Caudate nucleus (tissue), 63 donors: ENCODE measurements at places on chromosomes 1 and 21.

DNA sequence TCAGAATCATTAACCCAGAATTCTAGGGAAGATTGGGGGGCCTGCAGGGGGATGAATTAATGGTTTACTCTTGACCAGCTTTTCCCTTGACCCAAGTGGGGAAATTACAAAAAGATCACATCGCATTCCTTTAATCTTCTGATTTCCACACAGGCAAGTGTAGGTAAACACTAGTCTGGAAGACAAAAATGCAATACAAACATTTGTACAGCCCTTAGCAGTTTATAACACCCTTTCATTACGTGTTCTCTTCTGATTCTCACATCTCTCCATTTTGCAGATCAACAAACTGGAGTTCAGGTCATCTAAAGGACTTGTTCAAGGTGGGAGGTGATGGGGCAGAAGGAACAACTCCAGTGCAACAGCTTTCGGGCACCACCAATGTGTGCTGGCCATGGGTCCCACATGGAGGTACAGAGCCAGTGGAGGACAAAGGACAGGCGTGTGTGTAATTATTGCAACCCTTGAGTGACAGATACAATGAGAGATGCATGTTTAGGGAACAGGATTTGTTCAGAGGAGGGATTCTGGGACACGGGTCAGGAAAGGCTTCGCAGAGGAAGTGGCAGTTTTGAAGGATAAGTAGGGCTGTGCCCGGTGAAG is 20.4 kb downstream of the ATF3 start:
- DNase-seq, result no peak

- no peak for DNase-seq
Observed at GRCh38 chr1:44415013-44415412, 10.0 kb downstream of the RNF220 start.

- no peak for DNase-seq
Observed at GRCh38 chr1:47249755-47250154, 17.7 kb upstream of the TAL1 start.

- no peak for DNase-seq
Observed at GRCh38 chr1:154520333-154520732, 18.1 kb upstream of the SHE start.

DNA sequence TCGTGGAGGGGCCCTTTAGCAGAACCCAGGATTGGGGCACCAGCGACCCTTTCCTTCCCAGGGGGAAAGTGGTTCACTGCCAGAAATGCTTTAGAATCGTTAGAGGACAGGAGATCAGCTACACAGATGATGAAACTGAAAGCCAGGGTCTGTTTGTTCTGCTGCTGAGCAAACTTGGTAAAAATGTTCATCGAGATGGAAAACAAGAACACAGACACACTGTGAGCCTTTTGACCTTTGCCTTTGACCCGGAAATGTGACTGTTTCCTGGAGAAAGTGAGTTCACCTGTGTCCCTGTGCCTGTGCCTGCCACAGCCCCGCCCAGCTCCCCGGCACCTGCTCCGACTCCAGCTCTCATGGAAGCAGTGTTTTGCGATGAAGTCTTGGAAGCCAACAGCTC is 234.3 kb downstream of the CAMTA1 start:
- no peak for DNase-seq

- no peak for DNase-seq
Observed at GRCh38 chr1:166167572-166167925, 748 bp upstream of the FAM78B start.

GRCh38 chr1:15633756-15634420 is 16.6 kb downstream of the DDI2 start:
- DNase-seq, result no peak

DNA sequence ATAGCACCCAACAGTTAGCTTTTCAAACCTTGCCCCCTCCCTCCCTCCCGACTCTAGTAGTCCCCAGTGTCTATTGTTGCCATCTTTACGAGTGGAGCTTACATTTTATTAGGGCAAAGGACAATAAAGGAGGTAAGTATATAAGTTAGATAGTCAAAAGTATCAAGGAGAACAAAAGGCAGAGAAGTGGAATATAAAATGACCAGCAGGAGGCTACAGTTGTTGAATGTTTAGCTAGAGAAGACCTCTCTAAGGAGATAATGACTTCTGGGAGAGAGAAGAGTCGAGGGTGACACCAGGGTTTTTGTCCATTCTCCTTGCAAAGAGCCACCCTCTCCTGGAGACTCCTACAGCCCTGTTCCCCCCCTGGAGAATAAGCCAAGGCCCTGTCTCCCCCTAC is 48.7 kb downstream of the SYT6 start:
- DNase-seq, result no peak

DNA sequence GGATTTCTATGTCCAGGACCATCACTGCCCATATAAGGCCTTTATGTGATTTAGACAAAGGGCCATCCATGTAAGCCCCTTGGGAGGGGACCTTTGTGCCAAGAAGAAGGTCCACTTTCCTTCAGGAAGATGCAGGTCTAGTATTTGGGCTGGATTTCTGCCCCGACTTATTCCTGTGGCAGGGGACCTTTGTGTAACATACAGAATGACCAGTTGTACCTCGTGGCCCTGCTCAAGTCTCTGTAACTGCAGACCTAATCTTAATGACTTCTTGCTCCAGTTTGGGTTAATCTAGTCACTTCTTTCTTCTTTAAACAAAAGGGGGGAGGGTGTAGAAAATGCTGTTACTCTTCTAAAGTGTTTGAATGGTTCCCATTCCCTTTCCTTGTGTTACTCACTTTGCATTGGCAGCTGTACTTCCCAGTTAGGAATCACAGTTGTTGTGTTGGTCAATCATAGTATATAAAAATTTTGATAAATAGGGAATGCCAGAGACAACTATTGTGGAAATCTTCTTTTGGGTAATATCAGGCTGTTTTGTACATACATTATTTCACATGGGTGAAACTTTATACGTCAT is 54.2 kb downstream of the MIGA1 start:
- no peak for DNase-seq

DNA sequence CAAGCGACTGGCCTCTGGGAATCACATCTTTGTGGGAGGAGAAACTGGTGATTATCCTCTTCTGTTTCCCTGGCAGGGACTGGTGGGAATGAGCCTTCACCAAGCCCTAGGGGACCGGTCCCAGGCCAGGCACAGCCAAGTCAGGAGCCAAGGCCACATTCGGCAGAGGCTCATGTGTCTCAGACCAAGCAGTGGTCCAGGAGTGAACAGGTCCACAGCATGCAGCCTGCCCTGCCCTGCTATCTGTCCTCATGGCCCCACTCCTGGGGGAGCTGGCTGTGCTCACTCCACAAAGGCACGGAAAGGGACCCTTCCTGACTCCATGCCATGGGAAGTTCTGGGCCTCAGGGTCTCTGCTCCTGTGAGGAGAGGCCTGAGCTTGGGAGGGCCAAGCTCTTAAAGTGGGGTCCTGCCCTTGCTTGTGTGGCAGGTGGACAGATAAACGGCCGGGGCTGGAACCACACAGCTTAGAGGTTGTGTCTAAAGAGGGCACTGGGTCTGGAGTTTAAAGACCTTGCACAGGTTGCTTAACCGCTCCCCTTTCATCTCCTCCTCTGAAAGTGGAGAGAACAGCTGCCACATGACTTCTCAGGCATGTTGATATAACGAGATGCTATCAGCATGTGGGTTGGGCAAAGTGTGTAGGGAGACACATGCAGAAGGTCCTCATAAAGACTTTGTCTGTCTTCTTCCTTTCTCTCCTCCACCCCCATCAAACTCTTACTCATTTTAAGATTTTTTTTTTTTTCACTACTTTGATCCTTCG is 57.5 kb downstream of the CASQ2 start:
- no peak for DNase-seq

DNA sequence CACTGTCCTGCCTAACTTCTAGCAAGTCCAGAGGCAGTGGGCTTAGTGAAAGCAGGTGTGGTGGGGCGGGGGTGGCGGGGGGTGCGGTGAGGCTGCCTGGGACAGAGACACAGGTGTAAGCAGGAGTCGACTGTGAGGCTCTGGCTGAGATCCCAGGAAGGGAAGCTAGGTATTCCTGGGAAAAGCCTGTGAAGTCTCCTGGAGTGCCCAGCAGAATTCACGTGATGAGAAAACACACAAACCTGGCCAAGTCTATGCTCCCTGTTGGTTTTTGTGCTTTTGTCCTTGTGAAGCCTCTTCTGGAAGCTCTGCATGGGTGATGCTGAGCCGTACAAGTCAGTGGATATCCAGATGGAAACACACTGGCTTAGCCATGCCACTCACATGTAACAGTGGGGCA is 5.3 kb downstream of the GALNT2 start:
- no peak for DNase-seq

GRCh38 chr1:92933459-92933858 is 27.8 kb downstream of the DIPK1A start:
- no peak for DNase-seq

GRCh38 chr1:39084191-39084590 is 58.0 kb downstream of the NDUFS5 start:
- no peak for DNase-seq

GRCh38 chr1:239735111-239735510 is 348.7 kb downstream of the CHRM3 start:
- no peak for DNase-seq

GRCh38 chr1:58864654-58865053 is 80.8 kb upstream of the JUN start:
- no peak for DNase-seq

DNA sequence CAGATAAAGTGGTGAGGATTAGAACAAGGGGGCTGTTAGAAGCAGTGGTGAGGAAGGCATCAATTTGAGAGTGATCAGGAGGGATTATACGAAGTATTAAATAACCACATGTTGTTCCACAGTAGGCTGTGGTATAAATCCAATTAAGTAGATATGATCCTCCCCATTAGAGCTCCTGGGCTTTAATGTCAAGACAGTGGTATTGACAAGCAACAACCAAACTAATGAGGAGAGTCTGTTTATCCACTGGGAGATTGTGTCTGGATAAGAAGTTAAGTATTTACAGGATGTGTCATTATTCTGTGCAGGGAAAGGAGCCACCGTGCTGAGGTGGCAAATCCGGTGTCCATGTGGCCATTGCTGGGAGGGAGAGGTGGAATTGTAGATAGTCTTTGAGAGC is 5.8 kb downstream of the ACTN2 start:
- DNase-seq, result no peak

DNA sequence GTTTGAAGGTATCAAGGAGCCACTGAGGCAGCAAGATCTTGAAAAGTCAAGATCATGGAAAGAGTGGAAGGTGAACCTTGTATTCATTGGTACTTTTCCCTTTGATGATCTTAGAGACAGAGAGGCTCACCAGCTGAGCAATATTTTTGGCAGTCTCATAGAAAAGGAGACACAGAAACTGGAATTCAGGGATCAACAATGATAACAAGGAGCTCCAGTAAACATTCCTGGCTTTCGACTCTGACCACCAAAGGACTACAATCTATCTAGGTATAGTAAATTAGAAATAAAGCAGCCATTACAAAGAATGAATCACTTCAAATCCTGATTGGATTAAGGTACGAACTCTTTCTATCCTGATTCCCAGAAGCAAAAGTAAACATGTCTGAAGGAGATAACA is 615.4 kb downstream of the KIF26B start:
- DNase-seq, result no peak

DNA sequence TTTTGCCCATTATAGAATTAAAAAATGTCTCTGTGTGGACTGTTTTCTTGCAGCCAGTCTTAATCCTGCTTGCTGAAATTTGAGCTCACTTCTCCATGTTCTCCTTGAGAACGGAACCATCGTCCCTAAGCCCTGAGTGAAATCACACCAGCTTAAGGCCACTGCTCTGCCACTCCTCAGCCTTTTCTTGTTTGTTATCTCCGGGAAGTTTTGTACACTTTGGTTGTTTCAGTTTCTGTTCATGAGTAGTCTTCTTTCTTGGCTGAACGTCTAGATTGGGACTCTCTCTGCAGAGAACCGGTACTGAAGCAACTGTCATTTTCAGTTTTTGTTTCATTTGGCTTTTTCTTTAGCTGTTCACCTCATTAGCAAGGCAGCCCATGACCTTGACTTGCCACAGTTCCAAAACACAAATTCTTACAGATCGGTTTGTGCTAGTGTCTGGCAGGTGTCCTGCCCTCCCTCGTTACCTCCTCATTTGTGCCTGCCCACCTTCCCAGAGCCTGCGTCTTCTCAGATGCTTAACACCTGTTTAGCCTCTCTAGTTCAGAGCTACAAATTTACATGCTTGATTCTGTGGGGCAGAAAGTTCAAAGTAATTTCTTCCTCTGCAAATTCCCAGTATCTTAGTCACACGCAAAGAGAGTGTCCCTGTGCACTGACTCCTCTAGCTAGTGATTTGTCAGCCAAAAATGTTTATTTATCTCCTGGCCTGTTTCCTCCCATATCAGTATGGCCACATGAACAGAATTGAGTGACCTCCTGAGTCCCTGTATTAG is 12.4 kb downstream of the PSEN2 start:
- DNase-seq, result no peak

GRCh38 chr1:159999204-159999603 is 32.6 kb downstream of the PIGM start:
- no peak for DNase-seq
